Activated gamma-delta T cell treated with anti-CD3 and anti-CD28 coated beads, Interleukin-2, amount 50 U/mL, for 16 hours (primary cell): ENCODE measurements at places on chromosomes 11 and 22.
A peak's percentile ranks its signal among the peaks of the same experiment; 100 is the strongest.

DNA sequence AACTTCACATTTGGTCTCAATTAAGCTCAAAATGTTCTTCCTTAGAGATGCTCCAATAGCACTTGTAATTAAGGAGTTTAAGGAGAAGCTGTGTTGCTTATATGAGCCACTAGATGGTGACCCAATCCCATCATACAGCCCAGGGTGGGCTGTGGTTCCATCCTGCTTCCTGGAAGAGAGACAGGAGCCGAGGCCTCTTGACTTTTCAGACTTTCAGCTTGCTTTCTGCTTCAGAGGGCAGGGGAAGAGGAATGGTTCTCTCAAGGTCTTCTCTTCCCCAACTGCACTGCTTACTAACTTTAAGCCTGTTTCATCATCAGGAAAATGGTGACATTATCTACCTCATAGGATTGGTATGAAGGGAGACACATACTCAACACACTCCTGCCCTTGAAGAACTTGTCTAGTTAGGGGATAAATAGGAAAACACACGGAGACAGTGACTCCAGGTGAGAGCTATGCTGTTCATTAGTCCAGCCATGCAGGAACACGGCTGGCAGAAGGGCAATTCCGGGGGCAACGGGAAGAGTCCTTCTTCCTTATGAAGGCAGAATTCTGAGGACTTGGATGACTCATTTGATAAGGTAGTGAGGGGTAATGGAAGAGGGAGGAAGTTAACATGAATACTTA lies 20.1 kb downstream of the TMEM218 start:
- DNase-seq, result no peak

- DNase-seq, result peak; percentile 7
Observed at GRCh38 chr11:65279741-65280440, 18.1 kb downstream of the POLA2 start.

- no peak for DNase-seq
Observed at GRCh38 chr11:111532365-111532709, 8.2 kb upstream of the LAYN start.

DNA sequence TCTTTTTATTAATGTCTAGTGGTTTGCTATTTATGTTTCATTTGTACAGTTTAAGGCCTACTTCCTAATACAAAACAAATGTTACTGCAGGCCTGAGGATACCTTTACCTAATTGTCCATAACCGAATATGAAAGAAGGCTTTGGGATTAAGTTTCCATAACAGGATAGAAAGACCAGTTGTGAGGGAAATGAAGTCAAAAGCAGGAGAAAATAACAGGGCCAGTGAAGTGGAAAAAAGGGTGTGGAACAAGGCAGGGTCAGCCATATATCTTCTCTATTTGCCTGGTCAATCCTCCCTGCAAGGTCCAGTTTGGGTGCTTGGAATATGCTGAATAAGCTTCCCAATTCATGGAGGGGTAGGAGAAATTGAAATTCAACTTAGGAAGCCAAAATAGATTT lies 211.5 kb downstream of the SWAP70 start:
- no peak for DNase-seq
